ENCODE measurements at places on chromosomes 2 and 18.

- DNase-seq, result no peak
Measured at GRCh38 chr2:151261977-151262291, 271 bp upstream of the RBM43 start.

- no peak for DNase-seq
Measured at GRCh38 chr2:64846177-64846576, 143.0 kb upstream of the SLC1A4 start.

DNA sequence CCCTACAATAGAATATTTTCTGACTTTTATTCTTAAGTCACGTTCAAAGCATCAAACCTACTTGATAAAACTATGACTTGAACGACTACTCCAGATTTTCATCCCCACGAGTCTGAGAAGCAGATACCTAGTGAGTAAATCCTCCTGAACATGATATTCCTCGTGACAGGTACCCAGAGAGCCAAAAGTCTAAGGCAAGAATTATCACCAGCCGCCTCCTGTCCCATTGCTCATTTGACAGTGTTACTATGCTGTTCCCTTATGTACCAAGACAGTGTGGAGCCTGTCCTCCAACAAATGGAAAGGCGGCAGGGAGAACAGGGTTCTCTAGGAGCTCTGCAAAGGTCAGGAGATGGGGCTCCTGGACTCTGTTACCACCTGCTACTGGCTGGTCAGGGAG, 8.3 kb upstream of the ALPK2 start:
- DNase-seq, result no peak

DNA sequence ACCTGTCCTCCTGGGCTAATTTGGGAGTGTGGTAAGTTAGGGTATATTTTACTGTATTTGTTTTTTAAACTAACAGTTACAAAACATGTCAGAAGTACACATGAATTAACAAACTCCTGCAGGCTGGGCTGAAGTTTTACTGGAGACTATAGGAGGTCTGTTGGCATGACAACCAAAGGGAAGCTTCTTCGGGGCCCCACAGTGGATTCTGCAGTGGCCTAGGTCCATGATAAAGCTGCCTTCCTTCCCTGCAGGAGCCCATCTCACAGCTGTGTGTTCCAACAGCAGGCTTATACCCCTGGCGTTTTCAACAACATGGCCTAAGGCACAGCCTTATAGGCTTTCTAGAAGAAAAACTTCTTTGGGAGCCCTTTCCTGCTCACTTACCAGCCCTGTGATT, 128.0 kb upstream of the SETBP1 start:
- DNase-seq, result no peak

- no peak for DNase-seq
Measured at GRCh38 chr2:182283512-182283911, 143.3 kb downstream of the PDE1A start.

GRCh38 chr2:20436716-20437470, 10.0 kb upstream of the RHOB start:
- DNase-seq, result no peak

- DNase-seq, result no peak
Measured at GRCh38 chr2:200092235-200092634, 136.9 kb downstream of the MAIP1 start.

DNA sequence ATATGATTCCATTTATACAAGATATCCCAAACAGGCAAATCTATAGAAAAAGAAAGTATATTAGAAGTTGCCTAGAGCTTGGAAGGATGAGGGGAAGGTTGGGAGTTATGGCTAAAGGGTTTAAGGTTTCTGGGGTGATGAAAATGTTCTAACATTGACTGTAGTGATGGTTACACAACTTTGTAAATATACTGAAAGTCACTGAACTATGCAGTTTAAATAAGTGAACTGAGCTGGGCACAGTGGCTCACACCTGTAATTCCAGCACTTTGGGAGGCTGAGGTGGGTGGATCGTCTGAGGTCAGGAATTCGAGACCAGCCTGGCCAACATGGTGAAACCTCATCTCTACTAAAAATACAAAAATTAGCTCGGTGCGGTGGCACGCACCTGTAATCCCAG, 91.5 kb downstream of the ATAD2B start:
- no peak for DNase-seq

- no peak for DNase-seq
Measured at GRCh38 chr2:70949086-70949485, 13.4 kb downstream of the ATP6V1B1 start.

DNA sequence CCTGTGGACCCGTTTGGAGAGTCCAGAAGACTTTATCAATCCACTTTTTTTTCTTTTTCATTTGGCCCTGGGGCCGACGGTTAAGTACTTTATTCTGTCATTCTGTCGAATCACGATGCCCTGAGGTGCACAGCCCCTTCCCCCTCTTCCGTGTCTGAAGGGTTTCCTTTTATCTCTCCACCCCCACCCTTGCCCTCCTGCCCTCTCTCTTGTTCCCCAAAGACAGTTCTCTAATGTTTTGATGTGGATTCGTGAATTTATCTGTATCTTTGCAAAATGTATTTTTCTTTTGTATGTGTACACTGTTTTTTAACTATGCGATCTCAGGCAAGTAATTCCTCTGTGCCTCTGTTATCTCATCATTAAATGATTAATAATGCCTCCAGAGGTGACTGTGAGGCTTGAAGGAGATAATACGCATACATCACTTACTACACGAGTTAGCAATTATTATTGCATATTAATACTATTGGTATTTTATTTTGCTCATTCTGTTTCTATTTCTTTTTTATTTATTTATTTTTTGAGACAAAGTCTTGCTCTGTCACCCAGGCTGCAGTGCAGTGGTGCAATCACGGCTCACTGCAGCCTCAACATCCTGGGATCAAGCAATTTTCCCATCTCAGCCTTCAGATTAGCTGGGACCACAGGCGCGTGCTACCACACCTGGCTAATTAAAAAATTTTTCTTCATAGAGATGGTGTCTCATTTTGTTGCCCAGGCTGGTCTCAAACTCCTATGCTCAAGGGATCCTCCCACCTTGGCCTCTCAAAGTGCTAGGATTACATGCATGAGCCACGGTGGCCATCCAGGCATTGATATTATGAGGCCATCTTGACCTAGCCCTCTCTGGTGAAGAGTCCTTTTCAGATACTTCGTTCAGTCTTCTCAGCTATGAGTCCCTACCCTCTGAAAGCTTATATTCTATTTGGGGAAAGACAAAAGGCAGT, 1.4 kb upstream of the CASP8 start:
- no peak for DNase-seq

DNA sequence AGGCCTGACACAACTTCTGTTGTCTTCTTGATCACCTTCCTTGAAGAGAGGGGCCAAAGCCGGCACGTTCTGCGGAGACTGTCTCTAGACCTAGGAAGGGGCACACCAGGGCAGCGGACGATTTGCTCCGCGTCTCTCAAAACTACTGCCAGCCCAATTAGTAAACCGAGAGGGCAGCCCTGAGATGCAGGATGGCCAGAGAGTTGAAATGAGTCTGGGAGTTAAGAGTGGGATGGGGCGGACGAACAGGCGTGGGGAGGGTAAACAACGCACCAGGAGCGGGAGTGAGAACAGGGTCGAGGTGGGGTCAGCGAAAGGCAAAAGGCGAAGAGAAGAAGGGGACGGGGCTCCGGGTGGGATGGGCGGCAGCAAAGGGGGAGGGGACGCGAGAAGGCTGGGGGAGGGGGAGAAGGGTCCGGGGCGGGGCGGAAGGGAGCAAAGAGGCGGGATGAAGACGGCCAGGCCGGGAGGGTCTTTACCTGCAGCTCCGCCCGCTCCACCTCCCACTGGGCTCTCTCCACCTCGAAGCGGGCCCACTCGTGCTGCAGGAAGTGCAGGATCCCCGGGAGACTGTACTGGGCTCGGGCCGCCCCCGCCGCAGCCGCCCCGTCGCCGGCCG, 476 bp downstream of the STRN start:
- no peak for DNase-seq

- DNase-seq, result no peak
Measured at GRCh38 chr2:42186945-42187632, 17.9 kb downstream of the EML4 start.

- no peak for DNase-seq
Measured at GRCh38 chr2:229849073-229849472, 72.7 kb downstream of the TRIP12 start.

DNA sequence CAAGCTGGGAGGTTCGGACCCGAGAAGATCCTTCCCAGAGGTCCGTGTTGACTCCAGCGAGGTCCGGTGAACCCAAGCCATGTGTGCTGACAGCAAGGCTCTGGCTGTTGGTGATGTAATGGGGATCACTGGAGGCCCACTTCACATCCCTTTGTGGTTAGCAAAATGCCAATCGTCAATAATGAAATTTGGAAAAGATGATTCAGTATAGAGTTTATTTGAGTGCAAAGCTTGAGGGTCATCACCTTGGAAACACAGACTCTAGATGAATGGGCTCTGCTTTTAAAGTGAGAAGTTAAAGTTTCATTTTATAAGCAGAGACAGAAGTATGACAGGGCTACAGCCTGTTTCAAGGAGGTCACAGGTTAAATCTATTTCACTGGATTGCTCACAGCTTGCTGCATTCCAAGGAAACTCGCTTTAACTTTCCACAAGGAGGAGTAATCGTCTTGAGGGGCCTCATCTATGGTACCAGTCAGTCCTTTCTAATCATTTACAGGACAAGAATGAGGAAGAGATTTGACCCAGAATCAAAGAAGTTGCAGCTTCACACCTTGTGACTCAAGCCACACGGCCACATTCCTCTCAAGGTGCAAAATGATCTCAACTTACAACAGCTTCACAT, 140.5 kb downstream of the TPO start:
- no peak for DNase-seq

- no peak for DNase-seq
Measured at GRCh38 chr2:99974275-99974674, 168.1 kb downstream of the AFF3 start.

DNA sequence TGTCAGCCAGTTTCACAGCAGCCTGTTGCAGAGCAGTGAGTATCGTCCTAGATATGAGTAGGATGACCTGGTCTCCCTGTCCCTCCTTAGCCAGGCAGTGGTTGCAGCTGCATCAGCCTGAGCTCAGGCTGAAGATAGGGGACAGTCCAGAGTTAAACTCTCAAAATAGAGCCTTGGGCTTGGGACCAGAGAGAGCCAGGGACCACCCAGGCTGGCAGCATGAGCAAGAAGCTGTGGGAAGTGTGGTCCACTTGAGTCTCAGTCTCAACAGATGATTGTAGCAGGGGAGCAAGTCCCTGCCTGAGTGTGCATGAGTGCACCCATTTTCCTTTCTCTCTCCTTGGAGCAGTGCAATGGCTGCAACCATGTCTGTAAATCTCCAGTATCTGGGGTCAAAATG, 38.0 kb upstream of the TACR1 start:
- DNase-seq, result no peak

- no peak for DNase-seq
Measured at GRCh38 chr2:122531290-122532071, 776.0 kb downstream of the TSN start.

- DNase-seq, result no peak
Measured at GRCh38 chr2:37468170-37468569, 123.7 kb downstream of the QPCT start.

- no peak for DNase-seq
Measured at GRCh38 chr2:101622210-101623030, 75.1 kb upstream of the MAP4K4 start.
